PC-9 (cell line): ENCODE measurements at places on chromosomes 5 and 9. TPM values are rescaled to one million over a fixed set of nuclear protein-coding genes. Genes with fewer than 3 reads are reported as not detected.

DNA sequence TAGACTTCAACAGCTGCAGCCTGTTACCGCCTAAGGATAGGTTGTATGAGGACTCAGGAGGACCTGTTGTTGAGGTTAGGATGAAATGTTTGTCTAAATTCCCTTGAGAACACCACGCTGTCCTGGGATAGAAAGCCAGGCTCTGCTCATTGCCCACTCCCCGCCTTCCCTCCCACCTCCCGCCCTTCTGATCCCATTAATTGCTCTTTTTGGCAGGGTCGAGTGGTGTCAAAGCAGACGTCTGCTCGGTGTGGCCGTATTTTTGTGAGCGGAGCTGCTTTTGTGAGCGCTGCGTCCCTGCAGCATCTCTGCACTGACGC is 62.3 kb downstream of the SPATA31C2 start:
- DNase-seq, result peak; percentile 5

DNA sequence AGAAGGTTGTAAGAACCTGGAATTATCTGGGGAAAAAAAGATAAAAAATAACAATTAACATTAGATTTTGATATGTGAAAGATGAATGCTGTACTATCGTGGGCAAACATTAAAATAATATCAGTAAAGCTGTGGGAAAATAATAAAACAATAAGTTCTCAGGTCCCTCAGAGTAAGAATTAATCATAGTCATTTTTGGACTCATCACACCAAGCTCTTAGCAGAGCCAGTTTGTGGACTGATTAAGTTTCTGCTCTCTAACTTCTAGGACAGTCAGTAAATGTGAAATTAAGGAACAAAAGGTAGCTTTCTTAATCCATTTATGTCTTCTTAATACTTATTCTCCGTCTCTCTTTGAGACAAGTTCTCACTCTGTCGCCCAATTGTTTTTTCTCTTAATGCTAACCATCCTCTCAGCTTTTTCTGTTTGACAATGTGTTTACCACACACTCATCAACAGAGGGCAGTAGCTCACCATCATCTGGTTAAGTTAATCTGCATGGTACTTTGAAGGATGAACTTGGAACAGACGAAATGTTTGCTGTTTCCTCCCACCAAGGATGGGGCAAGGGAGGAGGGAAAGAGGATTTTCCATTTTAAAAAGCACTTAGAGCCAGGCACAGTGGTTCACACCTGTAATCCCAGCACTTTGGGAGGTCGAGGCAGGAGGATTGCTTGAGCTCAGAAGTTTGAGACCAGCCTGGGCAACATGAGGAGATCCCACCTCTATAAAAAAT is 5.3 kb upstream of the ACO1 start:
- DNase-seq, result peak; percentile 35

DNA sequence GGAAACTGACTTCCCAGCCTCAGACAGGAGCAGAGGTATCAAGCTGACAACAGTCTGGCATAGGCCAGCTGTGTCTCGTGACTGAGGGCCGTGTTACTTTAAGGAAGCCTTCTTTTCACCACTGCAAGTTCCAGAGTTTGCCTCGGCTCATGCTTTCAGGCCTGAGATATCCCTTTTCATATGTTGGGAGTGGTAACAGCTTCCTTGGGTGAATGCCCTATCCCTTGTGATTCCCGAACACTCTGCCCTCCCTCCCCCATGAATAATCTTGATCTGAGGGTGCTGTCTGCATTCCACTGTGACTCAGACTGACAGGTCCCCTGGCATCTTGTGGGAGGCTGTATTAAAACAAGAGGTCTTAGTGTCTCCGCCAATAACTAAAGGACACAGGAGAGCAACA is 49.7 kb upstream of the ARL15 start:
- no peak for DNase-seq

- no peak for DNase-seq
Observed at GRCh38 chr5:153122403-153122802, 368.1 kb upstream of the GRIA1 start.

DNA sequence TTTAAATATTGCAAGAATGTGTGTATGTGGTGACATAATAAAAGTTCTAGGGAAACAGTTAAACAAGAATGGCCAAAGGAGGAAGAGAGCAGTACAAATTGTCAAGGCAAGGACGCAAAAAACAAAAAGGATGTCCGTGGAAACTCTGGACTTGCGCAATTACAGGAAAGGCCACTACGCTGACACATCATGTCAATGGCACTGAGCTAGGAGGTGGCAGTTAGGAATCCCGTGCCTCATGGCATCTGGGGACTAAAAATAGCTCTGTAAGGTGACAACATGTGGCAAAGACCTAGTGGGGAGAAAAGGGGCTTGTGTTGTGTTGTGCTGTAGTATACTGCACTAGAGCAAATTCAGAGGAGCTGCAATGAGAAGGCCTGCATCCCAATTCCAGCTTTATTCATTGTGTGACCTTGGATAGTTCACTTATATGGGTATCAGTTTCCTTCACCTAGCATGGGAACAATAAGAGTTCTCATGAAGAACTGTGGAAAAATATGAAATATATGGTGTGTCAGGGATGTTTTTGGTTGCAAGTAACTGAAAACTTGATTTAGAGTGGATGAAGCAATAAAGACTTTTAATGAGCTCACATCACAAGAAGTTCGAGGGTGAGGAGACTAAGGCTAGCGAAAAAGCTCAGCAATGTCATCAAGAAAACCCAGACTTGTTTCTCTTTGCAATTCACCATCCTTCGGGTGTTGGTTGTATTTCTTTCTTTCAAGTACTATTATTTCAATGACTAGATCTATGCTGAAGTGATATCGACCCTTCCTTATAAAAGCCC is 124.1 kb upstream of the STC2 start:
- peak; percentile 74 for DNase-seq

DNA sequence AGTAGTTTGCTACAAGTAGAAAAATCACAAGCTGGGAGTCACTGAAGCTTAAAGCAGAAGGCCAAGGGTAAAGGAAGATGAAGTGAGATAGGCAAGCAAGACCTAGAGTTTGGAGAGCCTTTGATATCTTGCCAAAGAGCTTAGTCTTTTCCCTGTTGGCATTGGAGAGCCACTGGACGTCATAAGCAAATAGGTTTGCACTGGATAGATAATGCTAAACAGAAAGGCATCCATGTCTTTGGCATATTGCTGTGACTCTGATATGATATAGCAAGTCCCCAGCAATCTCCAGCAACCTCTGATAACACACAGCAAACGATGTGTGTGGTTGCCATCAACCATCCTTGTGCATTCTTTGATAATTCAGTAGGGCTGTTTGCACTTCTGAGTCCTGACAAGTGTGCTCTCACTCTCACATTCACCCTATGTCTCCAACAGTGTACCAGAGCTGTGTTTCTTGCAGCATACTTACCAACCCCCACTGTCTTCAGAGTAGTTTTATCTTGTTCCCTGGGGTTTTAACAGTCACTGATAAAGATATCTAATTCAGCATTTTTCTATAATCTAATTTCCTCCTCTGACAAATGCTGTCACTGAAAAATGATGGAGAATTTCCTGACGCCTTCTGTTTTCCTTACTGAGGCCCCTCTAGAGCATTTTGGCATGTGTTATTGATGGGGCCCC is 16.9 kb upstream of the FREM1 start:
- no peak for DNase-seq

GRCh38 chr5:64161420-64161819 is 4.2 kb upstream of the RNF180 start:
- no peak for DNase-seq

DNA sequence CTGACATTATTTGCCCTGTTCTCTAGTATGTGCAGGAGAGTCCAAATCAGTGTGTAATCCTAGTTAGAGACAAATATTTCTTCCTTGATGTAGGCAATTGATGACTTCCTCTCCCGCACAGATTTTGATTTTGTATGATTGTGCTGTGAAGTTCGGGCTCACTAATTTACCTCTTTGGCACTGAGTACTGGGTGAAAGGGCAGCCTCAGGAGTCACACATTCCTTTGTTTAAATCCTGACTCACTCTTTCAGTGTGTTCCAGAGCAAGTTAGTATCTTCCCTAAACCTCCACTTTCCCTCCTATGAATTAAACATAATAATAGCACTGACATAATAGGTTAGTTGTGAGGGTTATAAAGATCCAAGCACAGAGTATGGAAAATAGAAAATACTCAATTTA is 269.7 kb downstream of the ISL1 start:
- DNase-seq, result no peak

DNA sequence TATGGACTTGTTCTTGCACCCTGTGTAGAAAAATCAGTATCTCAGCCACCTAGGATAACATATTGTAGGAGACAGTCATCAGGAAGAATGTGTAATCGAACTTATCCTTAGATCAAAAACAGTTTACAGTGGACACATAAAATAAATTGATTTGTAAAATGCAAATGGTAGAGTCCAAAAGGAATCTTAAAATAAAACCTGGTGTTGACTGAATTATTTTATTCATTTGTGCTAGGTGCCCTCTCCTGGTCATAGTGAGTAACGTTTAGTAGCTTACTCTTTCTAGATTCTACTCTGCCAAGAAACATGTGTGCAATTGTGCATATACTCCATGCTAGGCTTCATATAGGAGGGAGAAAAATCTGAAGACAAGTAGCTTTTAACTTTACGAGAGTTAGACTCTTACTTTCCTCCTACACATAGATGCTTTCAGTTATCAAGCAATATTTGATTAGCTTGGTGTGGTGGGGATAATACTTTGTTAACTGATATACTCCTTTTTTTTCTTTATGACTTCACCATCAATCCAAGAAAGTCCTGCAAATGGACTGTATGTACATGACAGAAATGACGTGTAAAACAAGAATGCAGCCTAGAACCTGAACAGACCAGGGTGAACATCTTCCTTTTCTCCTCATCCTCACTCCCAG is 23.7 kb upstream of the LOX start:
- DNase-seq, result peak; percentile 45

DNA sequence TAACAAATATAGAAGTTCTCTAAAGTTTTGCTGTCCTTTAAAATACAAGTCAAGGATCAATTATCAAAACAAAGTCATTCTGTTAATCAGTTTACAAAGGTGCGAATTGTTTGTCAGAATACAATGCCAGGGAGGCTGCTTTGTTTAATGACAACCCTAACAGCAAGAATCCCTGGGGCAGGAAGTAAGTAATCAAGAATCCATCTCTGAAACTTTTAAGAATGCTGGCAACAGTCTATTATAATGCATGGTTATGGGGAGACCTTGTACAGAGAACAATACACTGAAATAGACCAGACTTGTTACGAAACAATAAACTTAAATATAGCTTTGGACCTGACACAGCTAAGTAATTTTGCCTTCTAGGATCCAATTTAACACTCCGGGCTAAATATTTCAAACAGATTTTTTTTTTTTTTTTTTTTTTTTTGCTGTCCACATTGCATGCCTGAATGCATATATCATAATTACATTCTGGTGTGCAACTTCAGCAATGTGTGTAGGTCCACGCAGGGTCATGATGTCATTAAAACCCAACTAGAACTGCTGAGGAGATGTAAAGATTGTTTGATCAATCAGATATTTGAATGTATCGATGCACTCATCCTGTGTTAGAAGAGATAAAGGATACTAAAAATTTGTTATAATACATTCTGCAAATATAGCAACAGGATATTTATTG is 421.3 kb downstream of the CETN3 start:
- DNase-seq, result no peak

GRCh38 chr9:98900725-98901124 is 43.0 kb upstream of the COL15A1 start:
- no peak for DNase-seq

GRCh38 chr9:3541206-3541605 is 15.4 kb upstream of the RFX3 start:
- no peak for DNase-seq

DNA sequence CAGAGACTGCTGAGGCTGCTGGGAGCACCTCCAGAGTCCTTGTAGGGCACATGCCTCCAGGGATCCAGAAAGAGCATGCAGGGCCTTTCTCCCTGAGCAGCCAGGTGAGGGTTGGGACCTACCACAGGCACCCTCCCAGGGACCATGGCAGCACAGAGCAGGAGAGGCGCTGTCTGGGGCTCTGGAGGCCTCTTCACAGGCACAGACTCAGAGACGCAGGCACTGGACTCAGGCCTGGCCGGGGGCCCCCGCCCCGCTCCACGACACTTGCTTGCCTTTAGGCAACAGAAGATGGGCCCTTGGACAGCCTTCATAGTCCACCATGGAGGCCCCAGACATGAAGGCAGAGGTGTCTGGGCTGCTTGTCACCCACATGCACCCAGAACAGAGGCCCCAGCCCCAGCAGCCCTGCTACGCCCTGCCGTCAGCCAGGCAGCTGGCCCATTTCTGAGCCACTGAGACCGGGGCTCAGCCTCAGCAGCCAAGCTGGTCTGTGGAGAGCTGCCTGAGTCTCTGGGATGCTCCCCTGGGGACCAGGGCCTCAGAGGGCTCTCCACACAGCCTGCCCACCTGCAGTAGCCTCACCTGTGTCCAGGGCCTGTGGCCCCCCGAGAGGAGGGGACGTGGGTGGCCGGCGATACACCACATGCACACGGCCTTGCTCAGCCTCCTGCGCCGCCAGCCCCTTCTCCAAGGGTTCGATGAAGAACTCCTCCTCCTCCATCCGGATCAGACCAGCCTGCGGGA is 72.8 kb downstream of the ADAMTS2 start:
- DNase-seq, result no peak

DNA sequence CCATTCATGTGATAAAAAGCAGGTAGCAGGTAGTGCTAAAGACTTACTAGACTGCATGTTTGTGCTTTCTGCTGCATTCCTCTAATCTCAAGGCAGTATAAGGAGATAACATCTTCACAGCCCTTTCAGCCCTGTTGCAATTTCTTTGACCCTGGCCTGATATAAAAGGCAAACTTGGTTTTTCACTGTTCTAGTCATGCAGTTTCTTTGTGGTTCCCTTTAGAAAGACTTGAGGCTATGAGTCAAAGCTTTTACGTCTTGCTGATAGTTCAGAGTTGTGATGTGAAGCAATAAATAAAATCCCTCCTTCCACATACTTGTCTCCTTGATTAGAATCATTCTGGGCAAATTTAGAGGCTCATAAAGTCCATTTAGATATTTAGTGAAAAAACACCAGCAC is 88.6 kb upstream of the CDKN2B start:
- DNase-seq, result peak; percentile 86

GRCh38 chr5:7671381-7671993 is 179.4 kb downstream of the CFAP90 start:
- DNase-seq, result no peak

DNA sequence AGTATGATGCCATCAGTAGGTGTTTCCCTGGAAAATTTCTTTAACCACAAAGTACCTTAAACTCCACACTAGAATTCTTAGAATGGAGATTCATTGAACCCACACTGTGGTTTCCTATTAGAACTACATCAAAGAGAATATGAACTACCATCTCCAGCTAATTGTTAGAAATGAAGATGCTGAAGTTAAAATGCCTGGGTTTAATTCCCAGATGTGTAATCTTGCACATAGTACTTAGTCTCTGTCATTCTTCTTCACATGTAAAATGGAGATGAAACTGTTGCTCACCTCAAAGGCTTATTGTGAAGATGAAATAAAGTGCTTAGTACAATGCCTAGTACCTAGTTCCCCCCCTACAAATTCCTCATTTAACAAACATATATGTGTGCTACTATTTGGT is 303.3 kb upstream of the CCNG1 start:
- DNase-seq, result no peak

- DNase-seq, result no peak
Observed at GRCh38 chr9:135729480-135729879, 27.5 kb downstream of the KCNT1 start.

- DNase-seq, result no peak
Observed at GRCh38 chr5:60811105-60811504, 33.0 kb downstream of the ELOVL7 start.

GRCh38 chr9:94909250-94909894 is 182.9 kb downstream of the AOPEP start:
- DNase-seq, result no peak

- no peak for DNase-seq
Observed at GRCh38 chr5:56974241-56974640, 22.3 kb upstream of the MIER3 start.

Gene HTR1A
- total RNA-seq, result not detected in 2 replicates

Gene CTXN3
- not detected in 2 replicates for total RNA-seq

Gene IL3
- total RNA-seq, result not detected in 2 replicates

Gene CEL
- 2.7 TPM in 2 replicates for total RNA-seq
